ENCODE measurements at places on chromosomes 16 and 17. TPM values are rescaled to one million over a fixed set of nuclear protein-coding genes. Genes with fewer than 3 reads are reported as not detected.

The TBX6 gene
- total RNA-seq: 0.10 TPM

The HSD17B1 gene
- total RNA-seq: 0.68 TPM

The HAS3 gene
- 0.72 TPM for total RNA-seq

The DNAAF8 gene
- total RNA-seq: 0.36 TPM

The CCL1 gene
- not detected for total RNA-seq
